ENCODE measurements at places on chromosomes 3 and 15. TPM values are rescaled to one million over a fixed set of nuclear protein-coding genes. Genes with fewer than 3 reads are reported as not detected.

GRCh38 chr15:52370010-52370409, 74.4 kb upstream of the MYO5C start:
- H3K4me1 ChIP-seq = no peaks in the 10 kb centered on the region
- H3K27me3 ChIP-seq = peaks cover 2% of the 10 kb centered on the region
- H3K36me3 ChIP-seq = peaks cover 59% of the 10 kb centered on the region

- peaks cover 1% of the 10 kb centered on the region for H3K27me3 ChIP-seq
- peaks cover 9% of the 10 kb centered on the region for H3K4me1 ChIP-seq
- no peaks in the 10 kb centered on the region for H3K36me3 ChIP-seq
- DNase-seq = no peak
- H3K4me3 ChIP-seq = no peak overlapping the region
These were observed 27.5 kb upstream of the SH3BP5 start for GRCh38 chr3:15359677-15360397.

GRCh38 chr3:4938281-4938982, 40.8 kb upstream of the BHLHE40 start:
- peaks cover 18% of the 10 kb centered on the region for H3K36me3 ChIP-seq
- no peak overlapping the region for H3K4me3 ChIP-seq
- no peak overlapping the region for H3K27ac ChIP-seq

GRCh38 chr3:115208066-115208750, 61.1 kb upstream of the ZBTB20 start:
- no peak for DNase-seq
- H3K27ac ChIP-seq = no peak overlapping the region
- H3K27me3 ChIP-seq = peaks cover 3% of the 10 kb centered on the region
- H3K4me1 ChIP-seq = no peaks in the 10 kb centered on the region
- H3K4me3 ChIP-seq = no peak overlapping the region
- no peaks in the 10 kb centered on the region for H3K36me3 ChIP-seq

- H3K4me1 ChIP-seq = peaks cover 62% of the 10 kb centered on the region
- no peak for DNase-seq
- H3K27ac ChIP-seq = peak overlapping the region; percentile 75
These were observed 61.0 kb downstream of the ATP8B4 start for GRCh38 chr15:50057905-50058639.

GRCh38 chr3:101155825-101156224, 162.6 kb upstream of the ABI3BP start:
- H3K4me3 ChIP-seq = no peak overlapping the region
- H3K4me1 ChIP-seq = no peaks in the 10 kb centered on the region
- H3K27me3 ChIP-seq = peaks cover 4% of the 10 kb centered on the region
- H3K27ac ChIP-seq = no peak overlapping the region

DNA sequence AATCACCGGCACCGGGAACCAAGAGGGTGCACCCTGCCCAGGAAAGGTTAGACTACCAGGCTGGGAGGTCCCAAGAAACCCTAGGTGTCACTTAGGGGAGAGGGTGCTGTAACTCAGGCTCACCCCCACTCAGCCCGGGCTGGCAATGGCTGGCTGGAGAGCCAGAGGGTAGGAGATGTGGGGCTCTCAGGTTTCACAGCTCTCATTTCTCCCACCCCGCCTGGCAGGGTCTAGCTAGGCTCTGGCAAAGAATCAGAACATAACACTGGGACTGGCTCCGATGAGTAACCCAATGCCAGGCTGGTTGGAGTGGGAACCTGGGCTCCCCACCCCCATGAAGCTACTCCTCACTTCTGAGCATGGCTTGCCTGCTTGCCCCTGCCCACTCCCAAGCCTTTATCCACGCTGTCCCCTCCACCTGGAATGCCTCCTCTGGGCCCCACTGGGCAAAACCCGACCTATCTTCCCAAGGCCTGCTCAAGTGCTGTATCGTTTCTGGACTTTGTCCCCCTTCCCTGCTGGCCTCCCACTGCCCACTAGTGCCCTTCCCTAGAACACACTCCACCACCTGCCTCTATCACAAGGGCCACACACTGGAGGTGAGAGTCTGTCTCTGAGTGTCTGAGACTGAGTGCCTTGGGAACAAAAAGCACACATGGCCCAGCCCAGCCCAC, 2.0 kb downstream of the CIB2 start:
- H3K27ac ChIP-seq = peak overlapping the region; percentile 78
- peaks cover 3% of the 10 kb centered on the region for H3K27me3 ChIP-seq
- H3K36me3 ChIP-seq = no peaks in the 10 kb centered on the region
- no peak overlapping the region for H3K4me3 ChIP-seq
- no peak for DNase-seq

TRPC1 gene
- polyA plus RNA-seq = not detected

DNA sequence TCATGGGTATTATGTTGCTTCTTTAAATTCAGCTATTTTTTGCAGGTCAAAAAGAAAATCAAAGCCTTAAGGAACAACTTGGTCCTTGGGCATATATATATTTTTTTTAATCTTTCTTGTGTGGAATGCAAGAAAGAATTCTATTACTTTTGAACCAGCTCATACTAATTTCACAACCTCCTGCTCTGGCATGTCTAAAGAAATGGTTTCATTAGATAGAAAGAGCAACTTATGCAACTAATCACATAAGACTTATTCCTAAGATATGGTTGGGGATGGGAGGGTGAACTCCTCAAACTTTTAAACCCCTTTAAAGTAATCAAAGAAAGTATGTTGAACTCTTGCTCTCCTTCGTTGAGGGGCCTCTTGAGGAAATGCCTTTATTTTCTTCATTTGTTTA, 114.9 kb downstream of the GMNC start:
- peaks cover 1% of the 10 kb centered on the region for H3K27me3 ChIP-seq
- no peaks in the 10 kb centered on the region for H3K36me3 ChIP-seq
- H3K4me1 ChIP-seq = no peaks in the 10 kb centered on the region
- H3K27ac ChIP-seq = no peak overlapping the region
- no peak for DNase-seq

DNA sequence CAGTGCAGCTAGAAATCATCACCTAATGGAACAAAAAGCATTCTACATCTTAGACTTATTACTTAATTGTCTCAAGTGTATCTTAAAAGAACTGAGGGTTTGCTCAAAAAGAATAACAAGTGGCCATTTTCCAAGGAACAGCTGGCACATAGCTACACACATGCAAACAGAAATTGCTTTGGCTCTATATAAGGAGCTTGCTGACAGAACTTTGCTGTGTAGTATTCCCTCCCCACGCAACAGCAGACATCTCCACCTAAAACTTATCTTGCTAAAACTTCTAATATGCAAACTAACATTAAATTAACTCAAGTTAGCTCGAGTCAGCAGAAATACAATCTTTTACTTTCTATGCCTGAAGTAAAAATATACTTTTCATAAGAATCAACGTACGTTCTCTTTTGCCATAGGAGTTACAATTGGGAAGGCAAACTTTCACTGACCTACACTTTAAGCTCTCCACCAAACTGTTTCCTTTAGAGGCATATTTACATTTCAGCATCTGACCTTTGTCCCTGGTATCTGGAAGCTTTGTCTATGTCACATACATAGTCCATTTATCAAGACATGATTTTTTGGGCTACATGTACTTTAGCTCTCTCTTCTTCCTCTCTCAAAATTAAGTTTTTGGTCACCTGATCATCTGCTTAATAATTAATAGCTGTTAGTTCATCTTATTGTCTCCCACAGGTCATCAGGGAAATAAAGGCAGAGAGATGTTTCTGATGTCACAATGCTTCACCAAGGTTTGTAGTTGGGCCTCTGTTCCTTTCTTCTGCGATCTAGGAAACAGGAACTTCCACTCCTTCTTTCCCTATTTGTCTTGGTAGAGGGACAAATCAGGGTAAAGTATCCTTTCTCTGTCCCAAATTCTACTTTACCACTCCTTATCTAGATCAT, 163.4 kb upstream of the AGTR1 start:
- no peak overlapping the region for H3K4me3 ChIP-seq
- no peaks in the 10 kb centered on the region for H3K36me3 ChIP-seq
- no peaks in the 10 kb centered on the region for H3K27me3 ChIP-seq
- H3K27ac ChIP-seq = no peak overlapping the region
- DNase-seq = no peak
- no peaks in the 10 kb centered on the region for H3K4me1 ChIP-seq

- H3K4me3 ChIP-seq = no peak overlapping the region
- H3K27me3 ChIP-seq = no peaks in the 10 kb centered on the region
- no peak for DNase-seq
- H3K36me3 ChIP-seq = peaks cover 4% of the 10 kb centered on the region
- no peak overlapping the region for H3K27ac ChIP-seq
These were observed 1105.9 kb downstream of the NAALADL2 start for GRCh38 chr3:175965036-175965435.

- H3K27me3 ChIP-seq = no peaks in the 10 kb centered on the region
- H3K4me3 ChIP-seq = no peak overlapping the region
- peaks cover 7% of the 10 kb centered on the region for H3K4me1 ChIP-seq
- DNase-seq = no peak
- peaks cover 11% of the 10 kb centered on the region for H3K36me3 ChIP-seq
These were observed 32.6 kb downstream of the BLM start for GRCh38 chr15:90749754-90750153.

DNA sequence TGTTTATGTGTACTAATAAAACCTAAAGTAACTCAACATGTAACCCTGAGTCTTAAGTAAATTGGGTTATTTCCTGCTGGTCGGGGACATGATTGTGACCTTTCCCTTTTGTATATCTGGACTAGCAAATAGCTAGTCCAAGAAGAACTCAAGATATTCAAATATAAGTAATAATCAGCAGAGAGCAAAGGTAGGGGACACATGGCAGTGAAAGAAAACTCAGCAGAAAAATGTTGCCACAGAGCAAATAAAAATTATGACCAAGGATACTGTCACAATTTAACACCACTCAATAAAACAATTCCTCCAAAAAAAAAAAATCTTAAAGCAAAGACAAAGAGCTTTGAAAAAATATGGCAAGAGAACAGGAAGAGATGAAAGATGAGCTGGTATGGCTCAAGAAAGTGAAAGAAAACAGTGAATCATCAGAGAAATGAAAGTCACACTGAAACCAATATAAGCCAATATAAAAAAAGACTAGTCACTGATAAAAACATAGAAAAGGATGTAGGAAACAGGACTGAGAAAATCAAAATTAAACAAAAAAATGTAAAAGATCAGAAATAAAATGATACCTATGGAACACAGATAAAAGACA, 43.4 kb downstream of the HLTF start:
- peak; percentile 16 for DNase-seq
- peak overlapping the region; percentile 27 for H3K4me3 ChIP-seq
- peaks cover 26% of the 10 kb centered on the region for H3K36me3 ChIP-seq
- peak overlapping the region; percentile 87 for H3K27ac ChIP-seq
- no peaks in the 10 kb centered on the region for H3K27me3 ChIP-seq
- H3K4me1 ChIP-seq = peaks cover 20% of the 10 kb centered on the region

- H3K36me3 ChIP-seq = peaks cover 45% of the 10 kb centered on the region
- no peak for DNase-seq
- H3K4me3 ChIP-seq = no peak overlapping the region
These were observed 31.0 kb downstream of the NMD3 start for GRCh38 chr3:161252143-161252542.

DNA sequence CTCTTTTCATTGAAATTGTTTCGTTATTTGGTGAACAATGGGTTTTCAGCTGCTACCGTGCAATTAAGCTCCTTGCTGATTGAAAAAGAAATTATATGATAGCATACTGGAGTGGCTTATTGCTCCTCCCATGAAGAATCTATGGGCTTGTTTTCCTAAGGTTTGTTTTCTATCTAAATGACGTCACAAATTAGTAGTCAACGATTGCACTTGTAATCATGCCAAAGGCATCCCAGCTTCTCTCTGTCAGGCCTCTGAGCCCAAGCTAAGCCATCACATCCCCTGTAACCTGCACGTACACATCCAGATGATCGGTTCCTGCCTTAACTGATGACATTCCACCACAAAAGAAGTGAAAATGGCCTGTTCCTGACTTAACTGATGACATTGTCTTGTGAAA, 388.0 kb upstream of the LMCD1 start:
- H3K4me1 ChIP-seq = peaks cover 6% of the 10 kb centered on the region
- no peak for DNase-seq
- H3K4me3 ChIP-seq = no peak overlapping the region
- peaks cover 4% of the 10 kb centered on the region for H3K27me3 ChIP-seq
- no peaks in the 10 kb centered on the region for H3K36me3 ChIP-seq
- no peak overlapping the region for H3K27ac ChIP-seq

- H3K36me3 ChIP-seq = no peaks in the 10 kb centered on the region
- no peaks in the 10 kb centered on the region for H3K4me1 ChIP-seq
- DNase-seq = no peak
- H3K27me3 ChIP-seq = no peaks in the 10 kb centered on the region
These were observed 39.6 kb downstream of the MAP3K13 start for GRCh38 chr3:185402561-185402960.

DNA sequence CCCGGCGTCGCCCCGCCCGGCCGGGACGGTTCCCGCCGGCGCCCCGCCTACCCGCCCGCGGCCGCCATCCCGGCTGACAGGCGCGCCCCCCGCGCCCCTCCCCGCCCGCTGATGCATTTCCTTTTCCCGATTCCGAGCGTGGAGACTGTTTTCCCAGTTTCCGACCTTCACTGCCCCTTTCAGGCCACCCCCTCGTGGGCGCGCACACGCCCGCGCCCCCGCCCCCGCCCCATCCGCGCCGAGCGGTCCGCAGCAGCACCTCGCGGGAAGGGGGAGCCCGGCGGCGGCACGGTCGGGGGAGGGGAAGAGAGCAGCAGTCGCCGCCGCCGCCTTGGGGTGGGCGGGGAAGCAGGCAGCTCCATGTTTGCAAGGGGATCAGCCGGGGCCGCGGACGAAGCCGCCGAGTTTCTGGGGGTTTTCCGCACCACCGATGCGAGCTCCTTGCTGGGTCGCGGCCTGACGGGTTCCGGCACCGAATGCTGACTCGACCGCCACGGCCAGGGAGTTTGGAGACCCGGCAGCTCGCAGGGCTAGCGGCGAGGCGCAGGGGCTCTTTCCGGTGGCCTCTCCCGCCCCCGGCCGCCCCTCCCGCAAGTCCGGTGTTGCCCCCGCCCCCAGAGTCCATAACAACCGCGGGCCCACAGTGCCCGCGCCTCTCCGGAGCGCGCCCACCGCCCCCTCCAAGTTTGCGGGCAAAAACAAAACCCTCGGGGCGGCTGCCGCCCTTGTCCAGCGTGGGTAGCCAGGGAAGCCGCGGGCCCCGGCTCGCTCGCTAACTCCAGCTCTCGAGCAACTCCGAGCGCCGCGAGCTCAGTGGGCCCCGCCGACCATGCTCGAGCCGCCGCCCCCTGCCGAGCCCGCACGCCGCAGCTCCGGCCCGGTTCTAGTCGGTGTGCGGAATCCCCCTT, 3.2 kb upstream of the SIN3A start:
- peaks cover 22% of the 10 kb centered on the region for H3K27me3 ChIP-seq
- peaks cover 33% of the 10 kb centered on the region for H3K4me1 ChIP-seq
- H3K36me3 ChIP-seq = no peaks in the 10 kb centered on the region
- peak overlapping the region; percentile 100 for H3K27ac ChIP-seq
- H3K4me3 ChIP-seq = peak overlapping the region; percentile 95

TM4SF1 gene
- polyA plus RNA-seq = not detected

GRCh38 chr3:123586131-123586530, 1.3 kb upstream of the HACD2 start:
- DNase-seq = no peak
- peaks cover 2% of the 10 kb centered on the region for H3K27me3 ChIP-seq
- H3K27ac ChIP-seq = no peak overlapping the region
- H3K4me1 ChIP-seq = peaks cover 13% of the 10 kb centered on the region
- no peak overlapping the region for H3K4me3 ChIP-seq
- peaks cover 9% of the 10 kb centered on the region for H3K36me3 ChIP-seq

ADGRG7 gene
- not detected for polyA plus RNA-seq

GRCh38 chr3:96657710-96658109, 156.7 kb upstream of the EPHA6 start:
- no peak overlapping the region for H3K27ac ChIP-seq
- no peaks in the 10 kb centered on the region for H3K27me3 ChIP-seq
- no peak for DNase-seq
- no peaks in the 10 kb centered on the region for H3K36me3 ChIP-seq
- H3K4me1 ChIP-seq = no peaks in the 10 kb centered on the region

Measured in immature natural killer cell (primary cell).